Thoracic aorta (tissue), 2 donors: ENCODE measurements at places on chromosomes 7 and 10.

DNA sequence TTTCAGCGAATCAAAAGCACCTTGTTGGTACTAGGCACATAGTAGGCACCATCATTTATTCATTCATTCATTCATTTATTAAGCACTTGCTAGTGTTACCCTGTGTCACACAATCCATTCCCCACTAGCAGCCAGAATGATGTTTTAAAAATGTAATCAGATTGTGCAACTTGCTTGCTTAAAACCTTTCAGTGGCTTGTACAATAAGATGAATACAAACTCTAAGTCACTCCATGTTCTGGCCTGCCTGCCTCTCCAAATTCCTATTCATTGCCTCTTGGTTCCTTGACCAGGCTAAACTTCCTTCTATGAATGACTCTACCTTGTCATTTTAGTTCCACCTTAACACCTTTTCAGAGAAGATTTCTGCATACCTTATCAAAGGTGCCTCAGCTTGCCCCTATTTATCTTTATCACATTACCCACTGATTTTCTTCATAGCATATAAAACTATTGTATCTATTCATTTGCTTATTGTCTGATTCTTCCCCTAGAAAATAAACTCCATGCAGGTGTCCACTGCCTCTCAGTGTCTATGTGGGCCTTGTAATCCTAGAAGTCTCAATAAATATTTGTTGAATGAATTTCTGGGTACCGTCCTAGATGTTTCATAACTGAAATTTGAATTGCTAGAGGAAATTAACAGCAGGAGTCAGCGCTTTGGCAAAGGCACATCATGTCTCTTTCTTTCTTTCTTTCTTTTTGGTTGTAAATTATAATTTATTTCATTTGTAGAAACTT, 169.5 kb downstream of the TMEM26 start:
- H3K27me3 ChIP-seq: no peaks in the 10 kb centered on the region
- no peak overlapping the region for H3K27ac ChIP-seq
- H3K4me1 ChIP-seq: no peaks in the 10 kb centered on the region
- peak overlapping the region; percentile 38 for H3K4me3 ChIP-seq

- no peak for DNase-seq
- no peaks in the 10 kb centered on the region for H3K27me3 ChIP-seq
- no peaks in the 10 kb centered on the region for H3K4me1 ChIP-seq
- no peak overlapping the region for H3K27ac ChIP-seq
Observed at GRCh38 chr10:80646366-80646765, 108.7 kb downstream of the SH2D4B start.

GRCh38 chr10:112775381-112775780, 174.7 kb upstream of the TCF7L2 start:
- H3K27me3 ChIP-seq: no peaks in the 10 kb centered on the region
- no peak overlapping the region for H3K4me3 ChIP-seq
- H3K36me3 ChIP-seq: no peaks in the 10 kb centered on the region
- DNase-seq: no peak

DNA sequence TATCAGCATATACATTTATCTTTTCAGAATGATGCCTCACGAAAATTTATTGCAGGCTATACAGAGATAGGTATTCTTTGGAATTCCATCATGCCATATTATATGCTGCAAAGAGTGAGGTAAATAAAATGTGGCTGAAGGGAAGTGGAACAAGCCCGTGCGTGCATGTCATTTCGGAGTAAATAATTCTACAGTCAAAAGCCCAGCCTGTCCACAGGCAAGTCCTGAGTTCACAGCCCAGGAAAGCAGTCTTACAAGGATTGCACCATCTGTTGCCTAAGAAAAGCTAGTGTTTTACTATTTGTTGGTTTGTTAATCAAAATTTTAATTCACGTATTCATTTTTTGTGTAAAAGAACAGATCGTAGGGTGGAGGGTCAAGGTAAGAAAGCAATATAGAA, 292.4 kb upstream of the AKR1E2 start:
- no peaks in the 10 kb centered on the region for H3K36me3 ChIP-seq
- H3K27me3 ChIP-seq: no peaks in the 10 kb centered on the region
- no peak overlapping the region for H3K27ac ChIP-seq
- DNase-seq: no peak

DNA sequence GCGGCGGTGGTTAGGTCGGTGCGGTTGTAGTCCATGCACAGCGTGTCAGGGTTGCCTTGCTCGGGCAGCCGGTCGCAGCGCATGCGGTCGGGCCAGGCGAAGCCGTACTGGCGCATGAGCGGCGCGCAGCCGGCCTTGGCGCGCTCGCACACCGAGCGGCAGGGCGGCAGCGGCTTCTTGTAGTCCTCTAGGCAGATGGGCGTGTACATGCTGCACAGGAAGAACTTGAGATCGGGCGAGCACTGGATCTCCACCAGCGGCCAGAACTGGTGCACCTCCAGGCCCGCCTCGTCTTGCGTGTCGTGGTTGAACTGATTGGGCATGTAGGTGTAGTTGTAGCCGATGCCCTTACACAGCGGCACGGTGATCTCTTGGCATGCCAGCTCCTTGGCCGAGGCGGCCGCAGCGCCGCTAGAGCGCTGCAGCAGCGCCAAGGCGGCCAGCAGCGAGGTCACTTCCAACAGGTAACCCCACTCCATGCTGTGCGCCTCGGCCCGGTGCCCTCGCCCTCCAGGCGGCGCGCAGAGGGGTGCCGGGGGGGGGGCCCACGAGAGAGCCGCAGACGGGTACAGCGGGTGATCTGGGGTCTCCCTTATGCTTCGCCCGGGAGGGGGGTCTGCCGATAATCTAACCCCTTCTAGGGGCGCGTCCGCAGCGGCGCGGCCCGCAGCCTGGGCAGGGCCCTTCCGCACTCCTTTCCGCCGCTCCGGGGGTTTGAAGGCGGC, 983 bp downstream of the FZD8 start:
- no peak for DNase-seq
- H3K36me3 ChIP-seq: no peaks in the 10 kb centered on the region
- peak overlapping the region; percentile 88 for H3K4me3 ChIP-seq

DNA sequence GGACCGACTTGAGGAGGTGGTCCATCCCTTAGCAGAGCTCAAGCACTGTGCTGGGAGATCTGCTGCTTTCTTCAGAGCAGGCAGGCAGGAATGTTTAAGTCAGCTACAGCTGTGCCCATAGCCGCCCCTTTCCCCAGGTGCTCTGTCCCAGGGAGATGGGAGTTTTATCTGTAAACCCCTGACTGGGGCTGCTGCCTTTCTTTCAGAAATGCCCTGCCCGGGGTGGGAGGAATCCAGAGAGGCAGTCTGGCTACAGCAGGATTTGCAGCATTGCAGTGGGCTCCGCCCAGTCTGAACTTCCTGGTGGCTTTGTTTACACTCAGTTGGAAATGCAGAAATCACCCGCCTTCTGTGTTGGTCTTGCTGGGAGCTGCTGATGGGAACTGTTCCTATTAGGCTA, 51.2 kb upstream of the SEMA3A start:
- no peaks in the 10 kb centered on the region for H3K27me3 ChIP-seq
- H3K4me1 ChIP-seq: no peaks in the 10 kb centered on the region
- H3K27ac ChIP-seq: no peak overlapping the region
- H3K4me3 ChIP-seq: no peak overlapping the region
- DNase-seq: no peak
- no peaks in the 10 kb centered on the region for H3K36me3 ChIP-seq
